ENCODE measurements at places on chromosomes 1 and 21. TPM values are rescaled to one million over a fixed set of nuclear protein-coding genes. Genes with fewer than 3 reads are reported as not detected.

- H3K27ac ChIP-seq, result no peak overlapping the region
- DNase-seq, result no peak
- peak overlapping the region; percentile 53 for H3K4me3 ChIP-seq
- peaks cover 7% of the 10 kb centered on the region for H3K4me1 ChIP-seq
Measured at GRCh38 chr1:226181996-226182714, 4.4 kb downstream of the ACBD3 start.

DNA sequence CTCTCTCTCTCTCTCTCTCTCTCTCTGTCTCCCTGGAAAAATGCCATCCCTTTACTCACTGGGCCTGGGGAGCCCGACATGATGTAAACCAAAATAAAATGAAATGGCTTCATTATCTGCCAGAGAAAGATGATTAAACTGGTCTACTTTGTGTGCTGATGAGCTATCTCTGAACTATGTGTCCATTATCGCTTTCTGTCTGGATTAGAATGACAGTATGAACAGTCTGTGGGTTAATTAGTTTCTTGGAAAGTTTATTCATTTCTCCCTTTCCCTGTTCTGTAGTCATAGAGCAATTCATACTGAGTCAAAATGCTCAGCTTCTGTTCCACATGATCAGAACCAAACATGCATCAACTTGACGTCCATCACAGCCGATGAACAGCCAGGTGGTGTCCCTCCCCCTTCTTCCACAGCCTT lies 72.4 kb upstream of the KCND3 start:
- no peaks in the 10 kb centered on the region for H3K4me1 ChIP-seq
- no peaks in the 10 kb centered on the region for H3K27me3 ChIP-seq
- no peak overlapping the region for H3K27ac ChIP-seq
- no peak for DNase-seq
- no peaks in the 10 kb centered on the region for H3K36me3 ChIP-seq

GRCh38 chr1:110218739-110219138 lies 8.6 kb downstream of the KCNC4 start:
- no peaks in the 10 kb centered on the region for H3K27me3 ChIP-seq
- no peak overlapping the region for H3K4me3 ChIP-seq
- no peaks in the 10 kb centered on the region for H3K4me1 ChIP-seq

- H3K27ac ChIP-seq, result no peak overlapping the region
- no peak overlapping the region for H3K4me3 ChIP-seq
- no peak for DNase-seq
- H3K4me1 ChIP-seq, result no peaks in the 10 kb centered on the region
Measured at GRCh38 chr21:27108701-27109100, 141.8 kb upstream of the ADAMTS5 start.

DNA sequence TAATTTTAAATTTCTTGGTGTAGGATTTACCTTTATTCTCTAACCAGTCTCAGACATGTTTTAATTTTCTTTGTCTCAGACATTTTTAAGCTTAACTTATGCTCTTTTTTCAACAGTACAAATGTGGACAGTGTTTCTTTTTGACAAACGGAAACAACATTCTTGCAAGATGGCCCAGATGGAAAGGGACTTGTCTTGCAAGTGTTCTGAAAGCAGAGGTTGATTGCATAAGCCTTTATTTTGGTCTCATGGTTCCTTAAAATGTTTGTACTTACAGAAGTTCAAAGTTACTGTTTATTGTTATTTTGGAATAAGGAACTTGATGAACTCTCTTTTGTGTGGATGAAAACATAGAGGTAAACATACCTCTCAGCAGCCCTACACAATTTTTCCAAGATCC lies 22.9 kb downstream of the SMAP2 start:
- H3K27ac ChIP-seq, result peak overlapping the region; percentile 45
- peaks cover 66% of the 10 kb centered on the region for H3K4me1 ChIP-seq
- H3K4me3 ChIP-seq, result peak overlapping the region; percentile 6

DNA sequence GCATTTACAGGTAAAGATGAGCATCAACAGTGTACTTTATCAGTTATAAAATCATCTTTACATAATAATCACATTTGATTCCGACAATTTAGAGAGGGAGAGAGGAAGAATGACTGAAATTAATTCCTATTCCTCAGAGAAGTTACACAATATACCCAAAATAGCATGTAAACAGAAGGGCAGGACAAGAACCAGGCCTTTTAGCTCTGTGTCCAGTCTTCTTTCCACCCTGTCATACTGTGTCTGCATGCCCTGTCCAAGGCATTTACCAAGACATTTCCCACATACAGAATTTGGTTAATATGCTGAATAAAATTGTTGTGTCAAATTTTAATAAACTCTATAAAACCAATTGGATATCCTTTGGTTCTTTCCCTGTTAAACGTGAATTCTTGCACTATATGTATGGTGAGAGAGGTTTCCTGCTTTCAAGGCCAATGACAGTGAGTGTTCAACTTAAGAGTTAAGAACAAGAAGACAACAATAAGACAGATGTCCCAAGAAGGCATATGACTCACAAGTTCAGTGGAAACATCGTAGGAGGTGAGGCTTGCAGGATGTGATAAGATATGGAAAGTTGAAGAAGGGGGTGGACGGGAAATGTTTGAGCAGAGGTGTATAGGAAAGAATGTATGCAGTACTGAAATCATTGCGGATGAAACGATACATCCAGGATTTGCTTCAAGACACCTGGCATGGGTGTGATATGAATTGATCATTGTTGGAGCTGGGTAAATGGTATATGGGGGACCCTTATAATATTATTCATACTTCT lies 20.8 kb downstream of the LRRC8B start:
- DNase-seq, result no peak
- H3K27ac ChIP-seq, result no peak overlapping the region
- H3K36me3 ChIP-seq, result no peaks in the 10 kb centered on the region
- H3K4me1 ChIP-seq, result peaks cover 19% of the 10 kb centered on the region
- no peak overlapping the region for H3K4me3 ChIP-seq

GRCh38 chr1:248886237-248886895 lies 19.7 kb upstream of the PGBD2 start:
- no peak overlapping the region for H3K4me3 ChIP-seq
- no peaks in the 10 kb centered on the region for H3K36me3 ChIP-seq
- H3K27ac ChIP-seq, result no peak overlapping the region

DNA sequence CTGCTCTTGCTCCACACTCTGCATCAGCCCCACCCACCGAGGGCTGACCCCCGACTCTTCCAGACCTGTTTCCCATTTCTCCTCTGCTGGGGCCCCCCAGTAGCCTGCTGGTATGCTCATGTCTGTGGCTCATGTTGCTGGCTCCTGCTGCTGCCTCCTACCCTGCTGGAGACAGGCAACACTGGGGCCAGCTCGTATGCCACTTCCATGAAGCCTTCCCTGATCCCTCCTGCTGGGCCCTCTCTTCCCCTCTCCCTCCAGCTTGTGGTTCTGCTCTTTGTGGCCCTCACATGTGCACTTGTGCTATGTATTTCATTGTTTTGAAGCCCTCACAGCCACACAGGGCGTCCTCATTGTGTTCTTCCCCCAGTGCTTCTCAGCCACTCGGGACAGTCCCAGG lies 40.5 kb downstream of the CNN3 start:
- no peaks in the 10 kb centered on the region for H3K36me3 ChIP-seq
- H3K27me3 ChIP-seq, result no peaks in the 10 kb centered on the region
- no peak overlapping the region for H3K27ac ChIP-seq
- H3K4me1 ChIP-seq, result no peaks in the 10 kb centered on the region

DNA sequence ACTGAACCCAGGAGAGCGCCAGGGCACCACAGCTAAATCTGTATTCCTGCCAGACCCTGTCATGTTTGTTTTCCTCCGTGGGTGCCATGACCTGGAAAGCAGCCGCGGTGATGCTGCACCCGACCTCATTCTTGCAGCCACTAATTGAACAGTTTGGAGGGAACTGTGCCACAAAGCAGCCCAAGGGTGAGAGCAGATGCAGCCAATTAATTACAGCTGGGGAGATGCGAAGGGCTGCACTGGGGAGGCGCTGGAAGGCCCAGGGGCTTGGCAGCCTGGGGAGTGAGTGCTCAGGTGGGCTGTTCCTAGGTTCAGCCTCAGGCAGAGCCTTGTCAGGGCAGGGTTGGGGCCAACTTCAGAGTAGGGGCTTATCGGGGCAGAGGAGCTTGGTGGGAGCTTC lies 158.4 kb upstream of the CD34 start:
- H3K27me3 ChIP-seq, result 0 out of 2 replicates have a peak, but pooled peaks cover 3% of the 10 kb centered on the region
- H3K36me3 ChIP-seq, result no peaks in the 10 kb centered on the region
- no peaks in the 10 kb centered on the region for H3K4me1 ChIP-seq
- no peak overlapping the region for H3K4me3 ChIP-seq
- no peak overlapping the region for H3K27ac ChIP-seq
- no peak for DNase-seq

DNA sequence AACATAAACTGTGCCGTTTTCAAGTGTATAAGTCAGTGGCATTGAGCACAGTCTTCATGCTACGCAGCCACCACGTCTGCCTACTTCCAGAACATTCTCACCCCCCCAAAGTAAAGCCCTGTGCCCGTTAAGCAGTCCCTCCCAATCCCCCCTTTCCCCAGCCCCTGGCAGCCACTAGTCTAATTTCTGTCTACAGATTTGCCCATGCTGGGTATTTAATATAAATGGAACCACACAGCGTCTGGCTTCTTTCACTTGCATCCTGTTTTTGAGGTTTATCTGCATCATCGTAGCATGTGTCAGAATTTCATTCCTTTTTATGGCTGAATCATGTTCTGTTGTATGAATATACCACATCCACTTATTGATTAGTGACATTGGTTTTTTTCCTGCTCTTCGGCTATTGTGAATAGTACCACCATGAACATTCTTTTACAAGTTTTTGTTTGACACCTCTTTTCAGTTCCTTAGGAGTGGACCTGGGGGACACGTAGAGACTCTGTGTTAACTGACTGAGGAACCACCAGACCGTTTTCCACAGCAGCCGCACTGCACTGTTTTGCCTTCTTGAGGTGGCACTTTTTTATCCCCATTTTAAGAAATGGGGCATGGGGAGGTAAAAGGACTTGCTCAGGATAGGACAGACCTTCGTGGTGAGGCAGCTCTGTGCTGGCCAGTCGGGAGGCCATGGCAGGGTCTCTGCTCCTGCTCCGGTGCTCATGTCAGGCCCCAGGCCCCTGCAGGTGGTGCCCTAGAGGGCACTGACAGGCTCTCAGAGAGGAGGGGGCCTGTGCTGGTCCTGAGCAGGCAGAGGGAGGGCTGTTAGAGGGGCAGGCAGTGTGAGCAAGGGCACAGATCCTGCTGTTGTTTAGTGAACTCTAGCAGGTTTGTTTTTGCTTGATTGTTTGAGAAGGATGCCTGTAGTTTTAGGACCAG lies 123.8 kb downstream of the PCBP3 start:
- no peak for DNase-seq
- no peak overlapping the region for H3K4me3 ChIP-seq
- no peaks in the 10 kb centered on the region for H3K4me1 ChIP-seq
- H3K27ac ChIP-seq, result no peak overlapping the region
- no peaks in the 10 kb centered on the region for H3K36me3 ChIP-seq

Gene FAM72B
- 13.6 TPM for total RNA-seq

Data from GM12878 (cell line).